ENCODE measurements at places on chromosomes 5 and 9.
A peak's percentile ranks its signal among the peaks of the same experiment; 100 is the strongest.

- no peak for DNase-seq
Measured at GRCh38 chr9:133258061-133259015, 16.7 kb downstream of the ABO start.

- no peak for DNase-seq
Measured at GRCh38 chr5:1175801-1176472, 25.5 kb upstream of the SLC6A19 start.

DNA sequence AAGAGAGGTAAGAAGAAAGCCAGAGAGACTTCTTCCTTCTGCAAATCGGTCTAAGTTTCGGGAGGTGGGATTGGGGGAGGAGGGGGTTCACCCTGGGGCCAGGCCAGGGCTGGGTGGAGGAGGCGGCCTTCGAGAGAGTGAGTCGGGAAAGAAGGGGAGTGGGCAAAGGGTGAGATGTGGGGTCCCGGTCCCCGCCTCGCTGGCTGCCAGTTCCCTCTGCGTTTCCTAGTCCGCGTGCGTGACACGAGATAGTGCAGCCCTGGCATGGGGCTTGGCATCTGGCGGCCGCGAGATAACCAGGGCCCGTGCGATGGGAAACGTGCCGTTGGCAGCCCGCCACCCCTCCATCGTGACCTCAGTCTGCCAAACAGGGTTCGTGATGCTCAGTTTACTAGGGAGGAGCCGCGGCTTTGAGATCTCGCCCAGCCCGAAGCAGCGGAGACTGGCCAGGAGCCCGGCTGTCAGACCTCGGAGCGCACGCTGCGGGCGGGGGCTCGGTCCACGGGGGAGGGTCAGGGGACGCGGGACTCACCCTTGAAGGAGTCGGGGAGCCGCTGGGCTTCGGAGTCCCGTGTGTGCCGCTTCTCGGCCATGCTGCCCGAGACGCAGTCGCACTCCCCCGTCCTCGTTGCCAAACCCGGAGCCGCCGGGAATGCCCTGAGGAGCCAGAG, at the start of gene STOM:
Gene STOM, minus strand, starts transcription at position 656 of the 671 bp plus-strand sequence. Its CDS starts 63 bp downstream, at position 593.
- DNase-seq: peak; percentile 80

- peak; percentile 15 for DNase-seq
Measured at GRCh38 chr5:126233256-126233655, 190.0 kb upstream of the GRAMD2B start.

- DNase-seq: no peak
Measured at GRCh38 chr5:143498821-143499220, 95.3 kb upstream of the NR3C1 start.

- no peak for DNase-seq
Measured at GRCh38 chr5:40017135-40017534, 592.4 kb upstream of the DAB2 start.

DNA sequence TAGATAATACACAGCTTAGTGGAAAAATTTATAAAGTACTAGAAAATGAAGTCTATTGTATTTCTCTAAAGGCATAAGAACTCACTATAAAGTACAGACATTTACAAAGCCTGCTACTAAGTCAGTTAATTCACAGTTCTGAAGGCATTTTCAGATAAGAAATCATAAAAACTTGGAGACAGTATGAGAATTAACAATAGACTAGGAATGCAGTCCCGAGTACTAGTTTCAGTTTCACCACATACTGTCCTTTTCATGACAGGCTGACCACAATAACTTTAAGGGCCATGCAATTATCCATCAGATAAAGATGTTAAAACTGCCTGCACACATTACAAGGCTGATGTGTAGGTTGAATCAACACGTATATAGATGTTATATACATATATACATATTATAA, 362.6 kb upstream of the SMC2 start:
- DNase-seq: peak; percentile 39

- DNase-seq: no peak
Measured at GRCh38 chr9:93406371-93406770, 45.1 kb upstream of the FAM120A start.

DNA sequence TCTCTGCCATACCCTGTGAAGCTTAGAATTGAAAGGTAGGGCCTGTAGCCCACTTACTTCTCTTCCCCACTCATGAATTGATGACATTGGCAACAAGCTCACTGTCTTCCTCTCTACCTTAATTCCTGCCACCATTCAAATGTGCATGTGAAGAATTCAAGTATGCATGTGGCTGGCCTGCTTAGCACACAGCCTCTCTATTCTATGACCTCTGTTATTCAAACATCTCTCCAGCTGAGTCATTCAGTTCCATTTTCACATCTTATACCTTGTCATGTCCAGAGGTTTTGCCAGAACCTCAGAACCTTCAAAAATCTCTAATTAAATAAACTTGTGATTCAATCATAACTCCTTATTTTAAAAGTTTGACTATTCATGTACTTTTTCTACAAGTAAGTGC, 114.7 kb upstream of the MAN2A1 start:
- peak; percentile 27 for DNase-seq

DNA sequence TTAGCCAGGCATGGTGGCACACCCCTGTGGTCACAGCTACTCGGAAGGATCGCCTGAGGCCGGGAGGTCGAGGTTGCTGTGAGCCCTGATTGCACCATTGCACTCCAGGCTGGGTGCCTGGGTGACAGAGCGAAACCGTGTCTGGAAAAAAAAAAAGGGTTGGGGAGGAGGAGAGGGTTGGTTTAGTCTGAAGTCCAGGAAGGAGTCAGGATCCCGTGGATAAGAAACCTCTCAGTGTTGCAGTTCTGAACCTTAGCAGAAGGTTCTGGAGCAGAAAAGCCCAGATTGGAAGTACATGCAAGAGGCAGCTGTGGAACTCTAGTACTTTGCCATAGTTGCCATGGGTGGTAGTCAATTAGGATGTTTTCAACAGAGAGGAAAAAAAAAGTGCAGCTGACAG, 125.2 kb upstream of the CPEB4 start:
- DNase-seq: no peak

DNA sequence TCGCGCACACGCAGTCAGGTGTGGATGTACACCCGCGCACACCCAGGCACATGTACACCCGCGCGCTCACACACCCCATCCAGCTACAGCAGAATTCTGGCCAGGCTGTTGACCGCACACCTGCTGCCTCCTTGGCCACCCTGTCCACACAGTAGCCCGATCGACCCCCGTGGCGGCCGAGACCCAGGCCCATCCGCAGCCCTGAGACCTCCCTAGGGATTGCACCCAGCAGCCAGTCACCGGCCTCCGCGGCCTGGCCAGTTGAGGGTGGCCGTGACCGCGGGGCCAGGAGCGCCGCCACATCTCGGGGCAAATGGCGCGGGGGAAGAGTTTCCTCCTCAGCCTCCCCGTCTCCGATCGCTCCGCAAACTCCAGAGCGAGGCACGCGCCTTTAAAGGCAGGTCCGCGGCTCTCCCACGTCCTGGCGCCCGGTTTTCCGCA, 774 bp upstream of the ADAMTS16 start:
- DNase-seq: no peak

GRCh38 chr5:76620166-76620565, 3.0 kb downstream of the F2RL2 start:
- no peak for DNase-seq

GRCh38 chr5:125103459-125103858, 357.0 kb upstream of the ZNF608 start:
- no peak for DNase-seq

- no peak for DNase-seq
Measured at GRCh38 chr5:159359408-159359807, 29.1 kb upstream of the IL12B start.

- DNase-seq: peak; percentile 74
Measured at GRCh38 chr5:66967102-66967501, 229.5 kb downstream of the CD180 start.

- DNase-seq: no peak
Measured at GRCh38 chr5:56383761-56384160, 150.6 kb upstream of the ANKRD55 start.

- DNase-seq: peak; percentile 63
Measured at GRCh38 chr5:135578685-135579341, at the start of gene CXCL14. Gene CXCL14 (minus strand): TSS chr5:135578991. CDS start chr5:135578778, 213 bp downstream.

GRCh38 chr5:32767948-32768467, 56.9 kb downstream of the NPR3 start:
- peak; percentile 92 for DNase-seq

- peak; percentile 39 for DNase-seq
Measured at GRCh38 chr5:33306758-33307157, 134.0 kb upstream of the TARS1 start.

GRCh38 chr5:7464182-7464581, 68.2 kb downstream of the ADCY2 start:
- DNase-seq: no peak

DNA sequence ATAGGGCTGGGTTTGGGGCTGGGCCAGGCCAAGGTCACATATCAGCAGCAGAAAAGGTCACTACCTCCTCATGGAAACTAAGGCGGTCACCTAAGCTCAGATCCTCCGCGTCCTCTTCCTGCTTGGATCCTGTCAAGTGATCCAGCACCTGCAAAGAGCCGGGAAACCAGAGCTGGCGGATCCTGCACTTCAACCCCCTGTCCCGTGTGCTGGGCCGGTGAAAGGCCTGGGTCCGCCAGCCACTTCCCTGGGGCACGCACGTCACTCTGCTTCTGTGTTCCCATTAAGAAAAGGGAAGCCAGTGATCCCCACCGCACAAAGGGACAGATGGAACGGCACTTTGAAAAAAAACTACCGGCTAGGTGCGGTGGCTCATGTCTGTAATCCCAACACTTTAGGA, 61.3 kb upstream of the STXBP1 start:
- DNase-seq: no peak

DNA sequence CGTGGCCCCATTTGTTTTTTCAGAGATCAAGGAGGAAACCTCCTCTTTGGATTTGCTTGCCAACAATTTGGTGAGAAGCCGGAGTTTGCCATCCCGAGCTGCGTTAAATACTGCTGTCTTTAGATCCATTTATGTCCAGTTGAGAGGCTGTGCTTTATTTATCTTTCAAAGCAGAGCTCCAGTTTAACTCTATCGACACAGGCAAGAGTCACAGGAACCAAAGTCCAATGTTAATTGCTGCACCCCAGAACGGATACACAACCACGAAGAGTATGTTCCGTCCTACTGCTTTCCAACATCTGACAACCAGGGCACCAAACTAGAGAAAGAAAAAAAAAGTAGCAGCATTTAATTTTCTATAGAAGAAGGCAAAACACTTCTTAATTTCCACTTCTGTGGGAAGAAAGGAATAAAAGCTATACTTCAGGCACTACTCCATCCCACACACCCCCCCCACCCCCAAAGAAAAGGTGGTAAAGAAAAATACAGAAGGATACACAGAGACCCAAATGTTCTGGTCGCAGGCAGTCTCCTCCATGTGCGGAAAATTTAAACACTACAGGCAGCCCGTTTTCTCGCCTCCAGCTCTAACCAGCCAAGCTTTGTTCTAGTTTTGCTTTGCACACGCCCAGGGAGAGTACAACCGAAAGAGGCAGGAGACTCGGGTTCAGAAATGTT, 1.1 kb downstream of the FEM1C start:
- peak; percentile 75 for DNase-seq

- peak; percentile 53 for DNase-seq
Measured at GRCh38 chr5:67021962-67022361, 174.6 kb downstream of the CD180 start.

- DNase-seq: peak; percentile 11
Measured at GRCh38 chr9:21078702-21079101, 960 bp upstream of the IFNB1 start.

DNA sequence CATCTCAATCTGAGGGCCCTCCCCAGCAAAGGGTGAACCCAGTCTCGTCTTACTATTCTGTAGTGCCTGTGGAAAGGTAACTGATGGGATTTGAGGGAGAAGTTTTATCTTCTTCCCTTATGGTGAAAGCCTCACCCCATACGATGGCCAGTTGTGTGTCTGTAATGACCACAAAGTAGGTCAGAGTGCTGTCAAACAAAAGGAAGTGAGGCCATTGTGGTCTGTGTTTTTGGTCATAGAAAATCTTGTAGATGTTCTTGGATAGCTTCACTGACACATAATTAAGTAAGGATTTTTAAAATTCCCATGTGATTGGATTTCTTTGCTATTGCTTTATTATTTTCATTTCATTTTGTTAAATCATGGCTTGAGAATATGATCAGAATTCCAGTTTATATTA, 505.1 kb upstream of the KLF4 start:
- DNase-seq: no peak

- no peak for DNase-seq
Measured at GRCh38 chr9:124783830-124784229, 6.9 kb downstream of the OLFML2A start.

GRCh38 chr9:106797299-106797698, 65.7 kb upstream of the ZNF462 start:
- DNase-seq: peak; percentile 38

- peak; percentile 47 for DNase-seq
Measured at GRCh38 chr5:38866362-38867031, 20.7 kb downstream of the OSMR start.

DNA sequence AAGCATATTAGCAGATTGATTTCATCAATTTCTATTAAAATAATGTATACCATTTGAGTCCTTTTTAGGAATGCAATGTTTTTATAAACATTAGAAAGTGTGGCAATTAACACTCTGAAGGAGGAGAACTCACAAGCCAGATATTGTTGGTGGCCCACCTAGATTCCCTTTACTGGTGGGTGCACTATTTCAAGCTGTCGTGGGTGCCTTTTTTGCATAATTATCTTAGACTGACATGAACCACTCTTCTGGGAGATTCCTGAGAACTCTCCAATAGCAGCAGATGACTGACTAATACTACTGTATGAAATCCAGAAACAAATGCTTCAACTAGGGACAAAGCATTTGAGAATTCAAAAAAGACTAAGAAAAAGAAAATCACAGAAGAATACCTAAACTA, 526.0 kb downstream of the CDH18 start:
- no peak for DNase-seq

DNA sequence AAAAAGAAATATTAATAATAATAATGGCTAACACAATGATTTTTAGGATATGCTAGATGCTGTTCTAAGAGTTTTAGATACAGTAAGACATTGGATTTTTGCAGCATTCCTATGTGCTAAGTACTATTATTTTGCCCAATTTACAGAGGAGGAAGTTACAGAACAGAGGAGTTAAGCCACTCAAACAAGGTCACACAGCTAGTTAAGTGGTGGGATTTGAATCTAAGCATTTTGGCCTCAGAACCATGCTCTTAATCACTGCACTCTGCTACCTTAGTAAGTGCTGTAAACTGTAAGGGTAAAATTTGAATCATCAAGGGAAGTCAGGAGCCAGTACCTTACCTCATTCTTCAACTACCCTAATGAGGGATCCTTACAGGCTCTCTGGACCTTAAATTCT, 25.4 kb downstream of the RPS23 start:
- no peak for DNase-seq

- no peak for DNase-seq
Measured at GRCh38 chr9:78985084-78985738, 586.6 kb upstream of the TLE4 start.
